ENCODE measurements at places on chromosomes 2 and 18.
A peak's percentile ranks its signal among the peaks of the same experiment; 100 is the strongest.

GRCh38 chr2:188776634-188777033 is 197.5 kb upstream of the COL3A1 start:
- DNase-seq = no peak

DNA sequence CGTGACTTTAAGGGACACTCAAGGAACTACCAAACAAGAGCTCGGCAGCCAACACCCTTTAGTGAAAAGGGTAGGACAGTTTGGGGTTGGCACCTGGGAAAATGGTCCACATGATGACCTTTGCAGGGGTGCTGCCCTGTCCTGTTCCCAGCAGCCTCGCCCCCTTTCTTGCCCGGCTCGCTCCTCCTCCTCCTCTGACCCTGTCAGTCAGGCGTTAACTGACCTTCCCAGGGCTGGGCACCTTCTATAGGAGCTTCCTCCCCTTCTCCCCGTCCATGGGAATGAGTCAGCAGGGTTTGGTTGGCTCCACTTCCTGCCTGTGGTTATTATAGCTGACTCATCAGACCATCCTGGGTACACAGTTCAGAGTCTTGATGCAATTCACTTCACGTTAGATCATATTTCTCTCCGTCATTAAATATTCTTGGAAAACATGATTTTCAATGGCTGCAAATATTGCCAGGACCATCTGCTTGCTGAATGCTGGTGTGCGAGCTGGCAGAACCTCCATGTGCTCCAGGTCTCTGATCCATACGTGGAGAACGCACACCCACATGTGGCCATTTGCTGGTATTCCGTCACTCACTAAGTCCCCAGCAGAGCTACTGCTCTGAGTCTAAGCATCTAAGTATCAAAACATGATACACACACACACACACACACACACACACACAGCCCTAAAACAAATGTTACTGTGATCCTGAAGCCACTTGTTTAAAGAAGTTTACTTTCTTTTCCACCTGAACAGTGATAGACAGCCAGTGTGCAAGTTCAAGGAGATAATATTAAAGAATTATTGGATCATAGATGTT is 185.0 kb downstream of the ANAPC1 start:
- DNase-seq = peak; percentile 93

GRCh38 chr2:230520875-230521155 is 104.8 kb downstream of the SP100 start:
- DNase-seq = no peak

GRCh38 chr2:61995515-61995914 is 90.0 kb downstream of the COMMD1 start:
- no peak for DNase-seq

DNA sequence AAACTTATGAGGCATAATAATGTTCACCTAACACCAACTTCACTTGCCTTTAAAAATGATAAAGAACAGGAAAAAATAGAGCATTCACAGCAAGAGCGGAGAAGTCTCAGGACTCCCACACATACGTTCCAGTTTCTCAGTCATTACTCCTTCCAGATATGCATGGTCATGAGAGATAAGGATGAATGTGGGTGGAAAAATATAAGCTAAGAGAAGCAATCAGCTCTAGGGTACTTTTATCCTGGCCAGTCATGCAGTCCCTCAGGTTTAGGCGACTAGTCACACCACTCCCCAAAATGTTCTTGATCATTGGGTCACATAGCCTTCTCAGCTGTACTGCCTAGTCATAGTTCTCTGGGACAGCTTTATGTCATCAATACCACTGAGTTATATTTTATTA is 29.2 kb upstream of the CCDC178 start:
- no peak for DNase-seq

GRCh38 chr2:162017233-162017632 is 56.8 kb downstream of the DPP4 start:
- DNase-seq = no peak

DNA sequence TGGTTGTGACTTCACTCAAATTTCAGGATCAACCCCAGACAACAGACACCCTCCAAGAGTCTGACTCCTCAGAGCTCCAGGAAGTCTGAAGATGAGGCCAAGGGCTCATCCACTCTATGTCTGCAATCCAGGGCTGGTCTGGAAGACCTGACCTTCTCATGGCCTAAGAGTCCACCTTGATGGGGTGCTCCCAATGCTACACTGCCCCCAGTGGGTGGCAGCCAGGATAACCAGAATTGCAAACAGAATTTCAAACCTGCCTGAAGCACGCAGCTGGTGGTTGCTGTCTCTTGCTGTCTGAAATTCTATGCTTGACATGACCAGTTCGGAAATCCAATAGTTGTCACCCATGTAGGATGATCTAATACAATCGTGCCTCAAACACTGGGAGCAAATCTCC is 96.0 kb downstream of the UXS1 start:
- DNase-seq = no peak
